ENCODE measurements at places on chromosomes 12 and 14.

DNA sequence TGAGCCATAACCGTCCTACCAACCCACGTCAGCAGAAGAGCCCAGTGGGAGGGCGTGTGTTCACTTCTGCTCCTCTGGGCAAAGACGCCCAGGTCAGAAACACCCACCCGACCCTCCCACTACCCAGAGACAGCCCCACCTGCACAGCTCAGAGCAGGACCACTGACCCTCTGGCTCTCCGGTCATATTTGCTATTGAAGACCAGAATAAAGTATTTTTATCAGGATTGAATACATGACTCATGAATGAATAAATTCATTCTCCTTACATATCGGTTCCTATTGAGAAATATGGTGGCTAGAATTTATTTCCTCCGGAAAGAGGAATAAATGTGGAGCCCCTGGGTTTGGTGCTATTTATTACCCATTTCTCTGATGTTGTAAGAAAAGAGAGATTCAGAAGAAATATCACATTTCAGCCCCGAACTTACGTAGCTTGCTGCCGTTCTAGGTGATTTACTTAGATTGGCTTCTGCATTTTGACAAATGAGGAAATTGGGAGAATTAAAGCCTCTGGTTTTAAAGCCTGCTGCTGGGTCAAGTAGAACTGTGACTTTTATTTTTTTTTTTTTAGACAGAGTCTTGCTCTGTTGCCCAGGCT, 36.4 kb upstream of the P2RX7 start:
- DNase-seq = no peak

DNA sequence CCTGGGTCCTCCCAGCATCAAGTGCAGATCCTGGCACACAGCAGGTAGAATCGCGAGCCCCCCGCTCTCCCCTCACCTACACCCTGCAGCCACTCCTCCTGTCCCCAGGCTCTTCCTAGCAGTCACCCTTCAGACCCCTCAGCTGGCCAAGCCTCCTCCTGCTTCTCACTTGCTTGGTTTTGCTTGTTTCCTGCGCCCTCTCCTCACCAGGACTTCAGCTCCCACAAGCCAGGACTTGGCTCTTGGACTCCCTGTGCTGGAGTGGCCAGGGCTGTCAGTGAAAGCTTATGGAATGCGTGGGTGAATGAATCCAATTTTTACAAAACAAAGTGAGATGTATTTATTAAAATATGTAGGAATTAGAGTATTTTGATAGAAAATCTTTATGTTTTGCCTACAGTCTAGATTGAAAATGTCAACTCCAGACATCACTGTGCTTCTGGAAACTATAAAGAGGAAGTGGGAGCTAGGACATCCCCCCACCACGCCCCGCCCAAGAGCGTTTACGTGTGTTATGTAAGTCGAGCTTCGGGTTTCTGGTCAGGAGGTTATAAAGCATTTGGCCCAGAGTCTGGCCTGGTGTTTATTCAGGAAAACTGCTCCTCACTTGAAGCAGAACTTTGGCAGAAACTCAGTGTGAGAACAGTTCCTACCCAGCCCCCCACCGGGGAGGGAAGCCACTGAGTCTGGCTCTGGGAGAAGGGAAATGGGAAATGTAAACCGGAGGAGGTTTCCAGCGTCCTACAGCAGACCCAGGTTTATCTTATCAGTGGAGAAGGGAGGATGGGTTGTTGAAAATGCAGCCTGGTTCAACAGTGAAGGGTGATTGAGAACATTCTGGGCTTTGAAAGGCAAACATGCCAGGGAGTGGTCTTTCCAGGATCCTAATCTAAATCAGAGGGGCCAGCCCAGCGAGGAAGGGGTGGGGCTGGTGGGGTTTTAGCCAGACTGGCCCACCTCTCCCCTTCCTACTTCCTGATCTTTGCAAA, 8.8 kb downstream of the ALDH2 start:
- DNase-seq = no peak

DNA sequence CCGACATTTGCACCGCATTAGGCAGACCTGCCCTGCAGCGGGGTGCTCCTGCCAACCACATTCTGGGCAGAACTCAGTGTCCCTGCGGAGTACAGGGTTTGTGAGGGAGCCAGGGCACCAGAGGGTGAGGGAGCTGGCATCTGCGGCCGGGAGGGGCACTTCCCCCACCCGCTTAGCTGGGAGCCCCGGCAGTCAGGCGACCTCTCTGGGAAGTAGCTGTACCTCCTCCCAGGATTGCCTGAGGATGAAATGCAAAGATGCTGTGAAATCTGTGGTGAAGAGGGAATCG, 58.6 kb downstream of the ANKRD9 start:
- DNase-seq = no peak

GRCh38 chr12:6272300-6273204, 37.9 kb upstream of the PLEKHG6 start:
- peak; percentile 92 for DNase-seq

- no peak for DNase-seq
Observed at GRCh38 chr14:20578325-20578724, 9.5 kb downstream of the RNASE11 start.

DNA sequence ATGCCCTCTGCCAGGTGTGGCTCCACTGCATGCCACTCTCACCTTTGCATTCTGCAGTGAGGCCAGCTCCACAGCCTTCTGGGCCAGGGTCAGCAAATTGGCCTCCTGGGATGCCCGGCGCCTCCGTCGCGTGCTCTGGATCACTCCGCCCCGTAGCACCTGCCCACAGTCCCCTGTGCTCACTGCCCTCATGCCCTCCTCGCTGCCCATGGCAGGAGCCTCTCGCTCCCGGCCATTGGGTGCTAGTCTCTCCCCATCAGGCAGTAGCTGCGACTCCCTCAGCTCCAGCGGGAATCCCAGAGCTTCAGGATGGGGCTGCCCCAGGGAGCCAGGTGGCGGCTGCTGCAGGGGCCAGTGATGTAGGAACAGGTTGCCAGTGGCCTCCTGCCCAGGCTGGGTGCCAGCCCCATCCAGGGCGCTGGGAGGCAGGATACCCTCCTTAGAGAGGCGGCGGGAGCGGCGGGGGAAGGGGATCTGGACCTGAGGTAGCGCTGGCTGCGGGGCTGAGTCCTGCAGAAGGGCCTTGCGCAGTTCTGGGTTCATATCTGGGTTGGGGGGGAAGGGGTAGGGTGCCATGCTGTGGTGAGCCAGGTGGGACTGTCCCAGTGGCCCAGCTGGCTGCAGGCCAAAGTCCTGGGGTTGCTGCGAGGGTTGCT, 24.5 kb upstream of the PNMA1 start:
- DNase-seq = no peak

DNA sequence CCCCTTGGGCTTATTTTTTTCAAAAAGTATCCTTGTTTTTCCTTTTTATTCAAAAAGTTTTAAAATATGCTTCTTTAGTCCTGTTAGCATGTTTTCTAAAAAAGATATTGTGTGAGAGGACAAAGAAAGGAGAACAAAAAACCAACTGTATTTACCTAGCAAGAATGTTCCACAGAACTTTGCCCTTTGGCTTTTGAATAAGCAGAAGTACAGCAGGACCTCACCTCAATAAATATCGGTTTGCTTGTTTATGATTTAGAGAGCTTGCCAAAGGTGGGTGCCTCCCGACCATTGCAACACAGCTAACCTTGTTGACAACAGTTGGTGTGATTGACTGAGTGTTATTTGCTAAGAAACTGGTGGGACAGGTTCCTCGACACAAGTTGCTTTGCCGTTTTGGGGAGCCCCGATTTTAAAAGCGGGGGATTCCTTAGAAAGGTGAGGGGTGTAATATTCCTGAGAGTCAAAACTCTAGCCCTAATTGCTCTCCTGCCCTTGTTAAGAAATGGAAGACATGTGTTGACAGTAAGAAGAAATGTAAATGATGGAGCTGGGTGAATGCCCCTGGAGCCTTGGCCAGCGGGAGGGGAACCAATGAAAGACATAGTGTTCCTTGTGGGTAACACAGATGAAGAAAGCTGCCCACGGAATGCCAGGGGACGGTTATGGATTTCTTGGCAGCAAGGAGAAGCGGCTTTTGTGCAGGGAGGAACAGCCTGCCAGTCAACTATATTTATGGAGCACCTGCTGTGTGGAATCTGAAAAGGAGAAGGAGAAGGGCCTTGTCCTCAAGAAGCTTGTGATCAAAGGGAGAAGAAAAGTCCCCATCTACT, 13.7 kb downstream of the MYBPC1 start:
- no peak for DNase-seq

GRCh38 chr14:74620497-74620921, 8.5 kb upstream of the LTBP2 start:
- DNase-seq = peak; percentile 90

DNA sequence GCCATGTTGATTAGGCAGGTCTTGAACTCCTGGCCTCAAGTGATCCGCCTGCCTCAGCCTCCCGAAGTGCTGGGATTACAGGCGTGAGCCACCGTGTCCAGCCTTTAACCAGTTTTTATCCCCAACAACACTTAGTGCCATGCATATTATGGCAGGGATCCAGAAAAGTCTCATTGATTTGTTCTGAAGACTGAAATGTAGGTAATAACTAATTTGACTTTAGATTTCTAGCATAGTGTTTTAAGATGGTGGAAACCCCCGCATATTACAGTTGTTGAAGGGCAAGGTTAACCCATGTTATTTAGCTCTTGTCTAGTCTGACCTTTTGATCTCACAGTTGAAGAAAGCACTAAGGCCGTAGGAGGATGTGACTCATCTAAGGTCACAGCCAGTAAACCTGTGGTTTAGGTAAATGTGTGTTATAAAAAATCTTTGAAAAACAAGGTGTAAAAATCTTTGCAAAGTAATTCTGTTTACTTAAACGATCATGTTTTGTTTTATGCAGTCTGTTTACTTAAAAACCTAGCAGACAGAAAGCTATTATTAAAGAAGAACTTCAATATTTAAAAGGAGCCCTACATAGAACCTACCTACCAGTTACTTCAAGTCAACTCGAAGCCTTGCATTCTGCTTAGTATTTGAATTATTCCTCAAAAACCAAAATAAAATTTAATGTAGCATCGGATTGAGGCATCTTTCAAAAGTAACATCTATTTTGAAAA, 24.8 kb downstream of the BICDL1 start:
- DNase-seq = no peak

DNA sequence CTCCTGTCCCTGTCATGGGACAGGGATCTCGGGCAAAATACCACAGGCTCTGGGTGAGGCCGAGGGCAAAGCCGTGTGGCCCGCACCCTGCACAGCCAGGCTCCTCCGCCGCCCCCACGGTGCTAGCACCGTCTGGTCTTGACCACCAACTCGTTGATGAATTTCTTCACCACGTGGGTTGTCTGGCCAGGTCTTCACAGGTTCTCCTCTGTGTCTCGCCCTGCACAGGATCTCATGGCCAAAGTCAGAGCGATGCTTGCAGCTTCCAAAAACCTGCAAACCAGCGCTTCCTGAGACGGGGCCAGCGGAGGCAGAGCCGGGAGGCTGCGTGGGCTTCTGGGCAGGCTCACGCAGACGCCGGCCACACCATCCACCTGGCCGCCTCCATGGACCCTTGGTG, 29.0 kb upstream of the MMP17 start:
- no peak for DNase-seq

All from RWPE2 (cell line).